Omental fat pad (tissue), 4 donors: ENCODE measurements at places on chromosomes 4 and X.

- no peak for DNase-seq
Measured at GRCh38 chr4:47012676-47013075, 18.7 kb upstream of the GABRB1 start.

DNA sequence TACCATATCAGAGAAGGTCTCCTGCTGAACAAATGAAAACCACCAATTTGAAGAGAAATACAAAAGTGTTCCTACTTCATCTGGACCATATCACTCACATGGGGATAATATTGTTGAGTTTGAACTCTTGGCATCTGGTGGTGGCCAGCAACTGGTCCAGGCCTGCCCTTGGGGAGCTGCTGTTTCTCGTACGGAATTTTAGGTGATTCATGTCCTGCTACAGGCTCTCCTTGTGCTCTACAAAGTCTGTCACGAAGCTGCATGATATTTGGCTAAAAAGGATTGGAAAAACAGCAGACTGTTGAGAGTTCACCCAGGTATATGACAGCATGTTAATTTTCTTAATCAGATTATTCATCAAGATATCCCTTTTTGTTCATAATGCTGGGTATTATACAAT is 42.2 kb downstream of the SEC31A start:
- DNase-seq: no peak

DNA sequence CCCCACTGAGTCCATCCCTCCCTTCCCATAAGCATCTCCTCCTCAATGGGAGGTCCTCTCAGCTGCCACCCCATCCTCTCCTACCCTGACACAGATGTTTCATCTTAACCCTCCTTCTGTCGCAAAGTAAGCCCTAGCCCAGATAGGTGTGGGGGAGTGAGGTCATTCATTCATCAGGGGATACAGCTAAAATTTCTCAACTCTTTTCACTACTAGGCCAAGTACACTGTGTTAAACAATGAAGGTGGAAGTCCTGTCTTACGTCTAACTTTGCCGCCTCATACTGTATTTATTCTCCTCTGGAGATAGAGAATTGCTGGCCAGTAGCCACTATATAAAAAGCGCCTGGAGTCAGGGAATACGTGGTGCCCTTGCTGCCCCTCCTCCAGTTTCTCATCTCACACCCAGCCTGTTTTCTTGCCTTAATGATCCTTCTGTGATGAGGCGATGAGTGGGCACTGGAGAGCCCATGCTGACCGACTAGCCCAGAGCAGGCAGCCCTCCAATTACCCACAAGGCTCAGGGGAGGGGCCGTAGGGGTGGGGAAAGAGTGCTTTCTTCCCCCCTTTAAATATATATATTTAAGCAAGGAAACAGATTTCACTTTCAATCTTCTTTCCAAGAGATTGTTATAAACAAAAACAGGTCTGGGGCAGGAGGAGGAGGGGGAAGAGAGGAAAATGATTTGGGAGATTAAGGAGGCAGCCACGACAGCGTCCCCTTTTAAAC is 149.5 kb downstream of the PJA1 start:
- peak; percentile 20 for DNase-seq

DNA sequence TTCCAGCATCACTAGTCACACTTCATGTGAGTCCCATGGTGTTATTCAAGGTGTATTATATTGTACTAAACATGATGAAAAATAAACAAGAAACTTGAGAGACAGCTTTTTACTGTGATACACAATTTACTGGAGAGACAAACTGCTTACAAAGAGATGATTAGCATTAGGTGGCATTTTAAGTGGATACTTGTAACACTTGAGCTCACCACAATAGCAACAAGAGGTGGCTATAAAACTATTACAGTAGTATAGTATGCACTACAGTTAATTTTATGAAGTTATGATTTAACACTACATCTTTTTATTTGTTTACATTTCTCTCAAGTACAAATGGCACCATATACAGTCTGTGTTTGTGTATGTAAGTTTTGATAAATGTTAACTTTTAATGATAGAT is 246.6 kb downstream of the PARM1 start:
- no peak for DNase-seq

- DNase-seq: no peak
Measured at GRCh38 chr4:66404141-66404540, 733.9 kb upstream of the EPHA5 start.

DNA sequence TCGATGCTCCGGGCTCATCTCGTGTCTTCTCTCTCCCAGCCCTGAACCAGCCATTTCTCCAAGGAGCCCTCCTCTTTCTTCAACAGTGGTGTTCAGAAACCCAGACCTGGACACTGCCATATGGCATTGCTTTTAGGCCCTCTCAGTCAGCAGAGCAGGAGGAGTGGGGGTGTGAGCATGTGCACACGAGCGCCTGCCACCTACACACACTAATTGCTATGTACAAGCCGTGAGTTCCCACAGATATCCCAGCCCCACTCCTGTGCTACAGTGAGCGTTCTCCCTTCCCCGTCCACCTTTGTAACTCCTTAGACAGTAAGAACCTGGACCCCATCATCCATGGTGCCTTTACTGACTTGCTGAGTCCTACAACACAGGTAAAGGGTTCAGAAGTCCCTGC is 53.8 kb downstream of the TNIP2 start:
- DNase-seq: no peak

GRCh38 chr4:99529956-99530355 is 19.1 kb downstream of the C4orf17 start:
- DNase-seq: no peak

- DNase-seq: no peak
Measured at GRCh38 chr4:63851496-63851895, 557.8 kb downstream of the TECRL start.

DNA sequence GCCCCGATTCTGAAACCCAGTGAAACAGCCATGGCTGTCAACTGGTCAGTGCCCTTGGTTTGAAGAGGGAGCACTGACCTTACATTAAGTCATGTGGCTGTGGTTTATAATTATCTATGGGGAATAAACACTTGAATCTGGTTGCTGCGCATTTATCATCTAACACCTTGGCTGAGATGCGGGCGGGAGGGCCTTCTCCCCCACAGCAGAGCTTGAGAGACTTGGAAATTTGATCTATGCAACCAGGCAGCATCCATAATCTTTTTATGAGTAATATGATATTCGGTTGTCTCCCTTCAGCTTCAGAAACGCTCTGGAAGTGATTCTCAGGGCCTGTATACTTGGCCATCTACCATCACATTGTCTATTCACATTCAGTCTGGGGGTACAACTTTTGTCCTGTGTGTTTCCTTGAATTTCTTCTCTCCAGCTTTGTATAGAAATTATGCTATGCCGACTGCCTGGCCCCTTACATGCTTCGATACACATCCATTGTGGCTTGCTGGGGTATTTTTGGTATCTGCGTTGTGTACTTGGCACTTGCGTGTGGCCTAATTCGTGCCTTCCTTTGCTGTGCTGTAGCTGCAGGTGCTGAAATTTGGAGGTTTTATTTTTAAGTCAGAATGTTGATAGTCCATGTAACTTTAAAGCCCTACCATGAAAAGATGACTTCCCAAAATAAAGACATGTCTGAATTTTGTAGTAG is 321.6 kb downstream of the ARHGAP10 start:
- no peak for DNase-seq

GRCh38 chrX:46327566-46328115 is 217.6 kb downstream of the ZNF674 start:
- DNase-seq: no peak

DNA sequence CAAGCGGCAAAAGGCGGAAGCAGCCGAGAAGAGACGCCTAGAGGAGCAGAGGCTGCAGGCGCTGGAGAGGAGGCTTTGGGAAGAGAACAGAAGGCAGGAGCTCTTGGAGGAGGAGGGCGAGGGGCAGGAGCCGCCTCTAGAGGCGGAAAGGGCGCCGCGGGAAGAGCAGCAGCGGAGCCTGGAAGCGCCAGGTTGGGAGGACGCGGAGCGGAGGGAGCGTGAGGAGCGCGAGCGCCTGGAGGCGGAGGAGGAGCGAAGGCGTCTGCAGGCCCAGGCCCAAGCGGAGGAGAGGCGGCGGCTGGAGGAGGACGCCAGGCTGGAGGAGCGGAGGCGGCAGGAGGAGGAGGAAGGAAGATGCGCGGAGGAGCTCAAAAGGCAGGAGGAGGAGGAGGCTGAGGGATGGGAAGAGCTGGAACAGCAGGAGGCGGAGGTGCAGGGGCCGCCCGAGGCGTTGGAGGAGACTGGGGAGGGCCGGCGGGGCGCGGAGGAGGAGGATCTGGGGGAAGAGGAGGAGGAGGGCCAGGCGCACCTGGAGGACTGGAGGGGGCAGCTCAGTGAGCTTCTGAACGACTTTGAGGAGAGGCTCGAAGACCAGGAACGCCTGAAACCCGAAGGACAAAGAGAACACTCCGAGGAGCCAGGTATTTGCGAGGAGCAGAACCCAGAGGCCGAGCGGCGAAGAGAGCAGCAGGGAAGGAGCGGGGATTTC is 72.9 kb downstream of the AASDH start:
- DNase-seq: no peak

DNA sequence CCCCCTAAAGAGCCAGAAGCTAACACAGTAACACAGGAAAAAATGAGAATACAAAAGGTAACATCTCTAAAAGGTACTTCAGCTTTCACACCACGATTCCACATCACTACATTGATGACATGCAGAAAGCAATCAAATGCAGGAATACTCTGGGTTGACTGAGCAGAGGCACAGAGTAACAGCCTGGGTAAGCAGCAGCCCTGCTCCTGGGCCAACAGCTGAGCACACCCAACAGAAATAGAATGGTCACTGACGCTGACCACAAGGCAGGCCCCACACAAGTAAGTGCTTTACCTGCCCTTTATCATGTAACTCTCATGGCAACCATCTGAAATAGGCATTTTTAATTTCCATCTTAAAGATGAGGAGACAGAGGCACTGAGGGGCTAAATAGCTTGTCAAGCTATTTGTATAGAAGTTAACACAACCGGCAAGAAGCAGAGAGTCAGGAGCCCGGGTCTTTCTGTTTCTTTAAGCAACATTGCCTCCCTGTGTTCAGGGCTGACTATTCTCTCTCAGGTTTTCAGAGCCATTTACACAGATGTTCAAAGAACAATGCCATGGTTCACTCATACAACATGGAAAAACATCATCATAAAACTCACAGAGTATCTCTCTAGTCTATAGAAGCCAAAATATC is 168.9 kb downstream of the ZNF674 start:
- no peak for DNase-seq

DNA sequence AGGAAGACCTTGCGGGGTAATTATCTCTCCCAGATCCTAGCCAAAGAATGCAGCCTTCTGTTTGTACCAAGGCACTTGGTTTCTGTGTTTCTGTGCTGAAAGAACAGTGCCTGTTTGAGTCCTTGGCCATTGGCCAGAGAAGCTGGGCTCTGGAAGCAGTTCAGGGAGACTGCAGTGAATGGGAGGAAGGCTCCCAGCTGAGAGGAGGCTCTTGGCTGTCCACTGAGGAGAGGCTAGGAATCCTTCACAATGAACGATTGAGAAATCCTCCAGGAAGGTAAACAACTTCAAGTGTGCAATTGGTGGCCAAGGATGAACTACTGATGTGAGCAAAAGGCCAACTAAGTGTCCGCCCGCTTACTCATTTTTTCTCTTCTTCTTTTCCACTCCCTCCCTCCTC is 61.3 kb downstream of the HS3ST1 start:
- no peak for DNase-seq

DNA sequence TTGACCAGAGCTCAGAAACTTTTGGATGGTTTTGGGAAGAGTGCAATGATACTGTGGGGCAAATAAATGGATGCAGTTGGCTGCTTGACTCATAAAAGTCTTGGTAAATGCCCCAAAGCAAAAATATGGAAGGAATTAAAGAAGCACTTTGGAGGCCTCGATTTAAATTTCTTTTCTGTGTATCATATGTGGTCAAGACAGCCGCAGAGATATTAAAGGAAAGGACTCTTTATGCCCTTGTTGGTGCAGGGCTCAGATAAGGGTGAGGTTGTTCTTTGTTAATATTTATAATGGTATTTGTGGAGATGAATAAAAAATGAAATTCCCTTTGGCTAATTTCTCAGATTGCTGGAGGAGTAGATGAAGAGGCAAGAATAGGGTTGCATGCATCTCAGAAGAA is 90.2 kb downstream of the NHS start:
- no peak for DNase-seq

DNA sequence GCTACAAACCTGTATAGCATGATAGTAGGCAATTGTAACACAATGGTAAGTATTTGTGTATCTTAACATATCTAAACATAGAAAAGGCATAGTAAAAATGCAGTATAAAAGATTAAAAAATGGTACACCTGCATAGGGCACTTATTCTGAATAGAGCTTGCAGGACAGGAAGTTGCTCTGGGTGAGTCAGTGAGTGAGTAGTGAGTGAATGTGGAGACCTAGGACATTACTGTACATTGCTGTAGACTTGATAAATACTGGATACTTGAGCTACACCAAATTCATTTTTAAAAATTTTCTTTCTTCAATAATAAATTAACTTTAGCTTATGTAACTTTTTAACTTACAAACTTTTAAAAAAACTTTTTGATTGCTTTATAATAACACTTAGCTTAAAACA is 68.2 kb upstream of the MAML3 start:
- DNase-seq: no peak

DNA sequence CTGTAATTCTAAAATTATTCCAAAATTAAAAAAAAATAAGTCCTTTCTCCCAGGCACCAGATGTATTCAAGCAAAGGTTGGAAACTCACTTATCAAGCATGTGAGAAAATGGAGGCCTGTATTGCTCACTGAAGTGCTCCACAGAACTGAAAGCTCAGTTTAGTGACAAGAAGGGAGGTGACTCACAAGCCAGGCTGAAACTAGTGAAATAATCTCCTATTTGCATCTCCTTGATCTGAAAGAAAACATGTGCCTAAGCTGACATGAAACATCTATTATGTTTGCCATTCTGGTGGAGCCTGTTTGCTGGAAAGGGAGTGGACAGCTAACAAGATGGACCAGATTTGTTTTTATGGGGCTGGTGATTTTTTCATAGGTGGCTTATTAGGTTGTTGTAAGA is 54.0 kb upstream of the AMELX start:
- no peak for DNase-seq

DNA sequence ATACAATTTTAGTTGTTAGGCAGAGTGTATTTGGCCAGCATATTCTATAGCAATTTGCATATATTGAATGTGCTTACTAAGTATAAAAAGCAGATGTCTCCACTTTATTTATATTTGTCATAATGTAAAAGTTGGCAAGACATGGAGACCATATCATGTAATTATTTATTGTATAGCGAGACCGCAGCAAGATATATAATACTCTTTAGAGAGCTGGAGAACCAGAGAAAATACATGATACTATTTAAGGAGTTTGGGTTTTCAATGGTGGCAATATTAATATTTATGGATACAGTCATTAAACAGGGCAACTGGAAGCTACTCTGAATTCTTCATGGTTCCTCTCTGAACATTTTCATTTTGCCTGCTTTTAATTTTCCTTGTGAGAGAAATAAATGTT is 35.0 kb downstream of the INTU start:
- no peak for DNase-seq

GRCh38 chr4:45621971-45622370 is 501.9 kb downstream of the GABRG1 start:
- no peak for DNase-seq

- DNase-seq: no peak
Measured at GRCh38 chrX:105098812-105099211, 121.7 kb downstream of the TEX13A start.

GRCh38 chr4:121794505-121795188 is 6.5 kb upstream of the EXOSC9 start:
- DNase-seq: no peak
